ENCODE measurements at places on chromosomes 13 and 19. TPM values are rescaled to one million over a fixed set of nuclear protein-coding genes. Genes with fewer than 3 reads are reported as not detected.

Gene RAX2
- not detected for total RNA-seq

GRCh38 chr19:51531349-51532315 is at the start of gene SIGLEC6:
SIGLEC6 (minus strand) TSS chr19:51531670; CDS start chr19:51531648, 22 bp downstream.
- no peaks in the 10 kb centered on the region for H3K27me3 ChIP-seq
- H3K36me3 ChIP-seq, result no peaks in the 10 kb centered on the region
- H3K4me1 ChIP-seq, result no peaks in the 10 kb centered on the region

GRCh38 chr19:8320564-8321066 is 560 bp downstream of the NDUFA7 start:
- H3K27me3 ChIP-seq, result no peaks in the 10 kb centered on the region
- H3K4me3 ChIP-seq, result peak overlapping the region; percentile 89
- peaks cover 23% of the 10 kb centered on the region for H3K4me1 ChIP-seq
- DNase-seq, result no peak

DNA sequence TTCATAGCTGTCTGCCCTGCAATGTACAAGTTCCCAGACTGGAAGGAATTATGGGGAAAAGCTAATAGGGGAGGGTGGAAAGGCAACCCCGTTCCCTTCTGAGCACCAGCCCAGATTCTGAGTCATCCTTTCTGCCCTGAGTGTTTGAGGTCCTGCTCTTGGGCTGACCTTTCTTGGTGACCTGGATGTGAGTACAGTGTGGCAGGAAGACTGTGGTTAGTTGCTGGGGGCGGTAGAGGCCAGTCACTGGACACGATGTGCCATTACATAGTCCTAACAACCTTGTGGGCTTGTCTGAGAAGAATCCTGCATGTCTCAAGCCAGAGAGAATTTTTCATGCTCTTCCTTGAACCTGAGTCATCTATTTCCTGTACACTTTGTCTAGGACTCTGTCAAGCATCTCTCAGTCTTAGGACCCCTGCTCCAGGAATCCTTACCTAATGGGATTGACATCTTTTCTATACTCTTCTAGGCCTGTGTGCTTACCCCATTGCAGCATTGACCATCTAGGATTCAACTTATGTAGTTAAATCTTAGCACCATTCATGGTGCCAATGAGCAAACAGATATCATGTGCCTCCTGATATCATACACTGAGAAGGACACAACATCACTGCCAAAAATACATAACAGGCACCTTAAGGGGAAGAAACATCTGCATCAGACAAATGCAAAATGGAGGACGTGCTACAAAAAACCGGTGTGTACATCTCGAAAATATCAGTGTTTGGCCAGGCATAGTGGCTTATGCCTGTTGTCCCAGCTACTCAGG is 8.1 kb upstream of the ANGPTL4 start:
- peaks cover 5% of the 10 kb centered on the region for H3K4me1 ChIP-seq
- DNase-seq, result no peak
- H3K36me3 ChIP-seq, result no peaks in the 10 kb centered on the region
- H3K4me3 ChIP-seq, result no peak overlapping the region
- no peaks in the 10 kb centered on the region for H3K27me3 ChIP-seq

DNA sequence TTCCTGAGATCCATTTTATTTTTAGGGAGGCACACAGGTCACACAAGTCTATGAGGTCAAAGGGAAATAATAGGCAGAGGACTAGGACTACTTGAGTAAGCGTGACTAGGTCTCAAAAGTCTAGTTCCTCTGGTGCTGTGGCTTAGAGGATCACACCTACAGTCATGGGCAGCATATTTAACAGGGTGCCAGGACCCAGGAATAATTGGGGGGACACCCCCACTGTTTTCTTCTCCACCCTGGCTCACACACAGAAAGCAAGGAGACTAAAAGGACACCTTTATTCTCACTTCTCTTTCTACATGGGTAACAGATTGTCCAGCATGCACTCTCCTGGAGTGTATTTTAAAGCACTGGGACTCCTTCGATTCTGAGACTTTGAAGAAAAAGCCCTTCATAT is 26.2 kb downstream of the OXGR1 start:
- DNase-seq, result no peak
- H3K4me1 ChIP-seq, result no peaks in the 10 kb centered on the region
- no peak overlapping the region for H3K4me3 ChIP-seq
- no peaks in the 10 kb centered on the region for H3K36me3 ChIP-seq

DNA sequence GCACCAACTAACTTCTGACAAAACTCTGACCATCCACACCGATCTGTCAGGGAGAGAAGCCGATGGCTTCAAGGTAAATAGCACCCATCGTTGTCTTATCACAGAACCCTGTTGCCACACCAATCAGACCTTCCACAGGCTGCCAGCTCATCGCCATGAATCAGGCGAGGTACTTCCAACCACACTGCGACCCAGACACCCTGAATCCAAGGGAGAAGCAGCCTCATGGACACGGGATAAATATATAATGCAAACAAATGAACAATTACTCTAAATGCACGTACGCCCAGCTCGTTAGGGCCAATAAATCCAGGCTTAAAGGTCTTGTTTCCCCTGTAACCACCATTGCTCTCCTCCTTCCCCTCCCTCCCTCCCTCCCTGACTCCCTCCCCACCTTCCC is 20.8 kb downstream of the RANBP3 start:
- no peak overlapping the region for H3K27ac ChIP-seq
- H3K27me3 ChIP-seq, result no peaks in the 10 kb centered on the region
- no peak for DNase-seq
- H3K36me3 ChIP-seq, result no peaks in the 10 kb centered on the region

- no peaks in the 10 kb centered on the region for H3K36me3 ChIP-seq
- H3K27ac ChIP-seq, result no peak within 1 kb of the TSS
- H3K27me3 ChIP-seq, result peaks cover 33% of the 10 kb centered on the region
Observed at GRCh38 chr13:96089749-96090239, at the start of gene HS6ST3. HS6ST3 (plus strand) TSS chr13:96090107.

DNA sequence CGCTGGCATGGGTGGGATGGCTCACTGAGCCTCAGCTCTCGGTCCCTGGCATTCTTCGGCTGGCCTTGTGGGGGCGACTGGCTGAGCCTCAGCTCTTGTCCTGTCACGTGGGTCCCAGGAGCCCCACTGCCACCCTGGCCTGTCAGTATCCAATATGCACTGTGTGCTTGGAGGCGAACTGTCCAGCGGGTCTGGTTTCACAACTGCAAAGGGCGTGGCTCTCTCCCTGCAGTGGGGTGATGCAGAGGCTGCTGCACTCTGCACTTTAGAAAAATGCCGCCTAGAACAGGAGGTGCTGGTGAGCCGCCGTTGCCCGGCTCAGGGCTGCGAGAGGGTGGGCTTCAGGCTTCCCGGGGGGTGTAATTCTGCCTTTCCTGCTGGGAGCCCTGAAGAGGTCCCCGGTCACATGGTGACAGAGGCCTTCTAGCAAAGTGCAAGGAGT is 17.0 kb upstream of the TMEM255B start:
- H3K36me3 ChIP-seq, result no peaks in the 10 kb centered on the region
- H3K4me1 ChIP-seq, result no peaks in the 10 kb centered on the region
- H3K27ac ChIP-seq, result no peak overlapping the region
- H3K4me3 ChIP-seq, result no peak overlapping the region

- no peak for DNase-seq
- H3K36me3 ChIP-seq, result no peaks in the 10 kb centered on the region
- peaks cover 28% of the 10 kb centered on the region for H3K4me1 ChIP-seq
- H3K27me3 ChIP-seq, result no peaks in the 10 kb centered on the region
- no peak overlapping the region for H3K27ac ChIP-seq
Observed at GRCh38 chr13:33271759-33272158, 13.8 kb downstream of the STARD13 start.

- H3K4me3 ChIP-seq, result no peak overlapping the region
- H3K27me3 ChIP-seq, result no peaks in the 10 kb centered on the region
- H3K4me1 ChIP-seq, result peaks cover 7% of the 10 kb centered on the region
- H3K27ac ChIP-seq, result no peak overlapping the region
- no peaks in the 10 kb centered on the region for H3K36me3 ChIP-seq
- no peak for DNase-seq
Observed at GRCh38 chr13:74115133-74115532, 19.1 kb downstream of the KLF12 start.

Measured in gastrocnemius medialis (tissue), 4 donors.